ENCODE measurements at places on chromosomes 2 and 18. TPM values are rescaled to one million over a fixed set of nuclear protein-coding genes. Genes with fewer than 3 reads are reported as not detected.

The KIF1A gene
- 8.4 TPM for total RNA-seq

The CAPN14 gene
- total RNA-seq = 1.1 TPM

The SLC11A1 gene
- total RNA-seq = not detected

The TDRD15 gene
- not detected for total RNA-seq

The C1GALT1C1L gene
- not detected for total RNA-seq

The SLC4A5 gene
- 1.1 TPM for total RNA-seq

The DSC3 gene
- total RNA-seq = not detected

The GCA gene
- total RNA-seq = 36.7 TPM

The AQP12A gene
- not detected for total RNA-seq

The C2orf78 gene
- total RNA-seq = not detected

DNA sequence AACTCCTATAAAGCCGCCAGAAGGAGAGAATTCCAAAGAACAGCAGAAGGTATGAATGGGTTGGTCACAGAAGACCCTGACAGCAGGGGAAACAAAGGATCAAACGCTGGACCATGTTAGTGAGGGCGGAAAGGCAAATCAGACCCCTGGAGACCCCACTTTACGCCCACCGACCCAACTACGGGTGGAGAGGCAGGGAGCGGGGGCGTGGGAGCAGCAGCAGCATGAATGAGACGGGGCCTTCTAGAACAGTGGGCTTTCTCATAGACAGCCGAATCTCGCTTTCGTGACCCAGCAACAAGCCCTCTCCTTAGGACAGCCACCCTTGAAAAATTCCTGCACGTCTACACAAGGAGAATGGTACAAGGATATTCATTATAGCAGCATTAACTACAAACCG, 191.0 kb downstream of the HDAC4 start:
- no peaks in the 10 kb centered on the region for H3K36me3 ChIP-seq
- DNase-seq = no peak

GRCh38 chr18:29172756-29173067, 995.8 kb upstream of the CDH2 start:
- H3K4me1 ChIP-seq = no peaks in the 10 kb centered on the region
- no peak overlapping the region for H3K27ac ChIP-seq

GRCh38 chr2:179031731-179032408, 18.1 kb downstream of the CCDC141 start:
- H3K27me3 ChIP-seq = no peaks in the 10 kb centered on the region
- DNase-seq = peak; percentile 71
- peak overlapping the region; percentile 61 for H3K4me3 ChIP-seq
- peaks cover 19% of the 10 kb centered on the region for H3K36me3 ChIP-seq

GRCh38 chr2:72969706-72970105, 52.4 kb downstream of the EMX1 start:
- H3K27me3 ChIP-seq = no peaks in the 10 kb centered on the region
- no peak for DNase-seq
- H3K27ac ChIP-seq = no peak overlapping the region
- H3K4me1 ChIP-seq = no peaks in the 10 kb centered on the region

DNA sequence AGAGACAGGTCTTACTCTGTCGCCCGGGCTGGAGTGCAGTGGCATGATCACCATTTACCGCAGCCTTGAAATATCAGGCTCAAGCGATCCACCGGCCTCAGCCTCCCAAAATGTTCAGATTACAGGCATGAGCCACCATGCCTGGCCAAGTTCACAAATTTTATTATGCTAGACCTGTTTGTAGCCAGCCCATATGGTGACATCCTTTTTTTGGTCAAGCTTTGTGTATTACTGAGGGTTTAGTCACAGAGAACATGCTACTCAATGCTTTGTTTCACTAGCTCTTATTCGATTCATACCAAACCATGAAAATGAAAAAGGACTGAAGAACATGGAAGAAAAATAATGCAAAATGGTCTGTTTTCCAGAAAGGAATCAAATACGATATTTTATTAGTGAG, 41.4 kb downstream of the DGKD start:
- H3K4me1 ChIP-seq = peaks cover 38% of the 10 kb centered on the region
- DNase-seq = no peak
- peaks cover 19% of the 10 kb centered on the region for H3K36me3 ChIP-seq
- H3K27ac ChIP-seq = no peak overlapping the region

- no peak overlapping the region for H3K4me3 ChIP-seq
- H3K36me3 ChIP-seq = no peaks in the 10 kb centered on the region
- H3K27ac ChIP-seq = no peak overlapping the region
- H3K27me3 ChIP-seq = no peaks in the 10 kb centered on the region
- H3K4me1 ChIP-seq = peaks cover 6% of the 10 kb centered on the region
Measured at GRCh38 chr2:48207201-48207641, 300.9 kb upstream of the FBXO11 start.

- peaks cover 14% of the 10 kb centered on the region for H3K4me1 ChIP-seq
- H3K27me3 ChIP-seq = no peaks in the 10 kb centered on the region
- H3K36me3 ChIP-seq = no peaks in the 10 kb centered on the region
Measured at GRCh38 chr2:39141334-39142271, 20.8 kb upstream of the SOS1 start.

DNA sequence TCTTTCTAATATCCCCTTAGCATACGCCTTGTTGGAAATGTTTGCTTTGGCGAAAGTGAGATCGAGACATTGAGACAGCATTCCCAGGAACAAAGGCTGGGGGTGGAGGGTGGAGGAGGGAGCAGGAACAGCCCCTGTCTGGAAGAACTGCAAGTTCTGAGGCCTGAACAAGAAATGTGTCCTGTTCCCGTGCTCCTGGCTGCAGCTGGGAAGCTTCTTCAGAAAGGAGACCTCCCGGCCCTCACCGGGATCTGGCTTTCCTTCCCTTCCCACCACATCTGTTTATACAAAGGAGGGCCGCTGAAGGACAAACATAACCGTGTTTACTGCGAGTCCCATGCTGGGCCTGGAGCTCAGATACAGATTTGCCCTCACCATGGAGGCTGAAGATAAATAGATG, 35.9 kb downstream of the AFF3 start:
- H3K27me3 ChIP-seq = peaks cover 11% of the 10 kb centered on the region
- no peaks in the 10 kb centered on the region for H3K36me3 ChIP-seq
- no peak overlapping the region for H3K4me3 ChIP-seq
- no peak overlapping the region for H3K27ac ChIP-seq
- peaks cover 9% of the 10 kb centered on the region for H3K4me1 ChIP-seq
- DNase-seq = no peak

GRCh38 chr2:227613272-227613660, 1.4 kb downstream of the SCYGR3 start:
- no peak overlapping the region for H3K4me3 ChIP-seq
- H3K36me3 ChIP-seq = no peaks in the 10 kb centered on the region
- no peak overlapping the region for H3K27ac ChIP-seq
- peaks cover 10% of the 10 kb centered on the region for H3K4me1 ChIP-seq

DNA sequence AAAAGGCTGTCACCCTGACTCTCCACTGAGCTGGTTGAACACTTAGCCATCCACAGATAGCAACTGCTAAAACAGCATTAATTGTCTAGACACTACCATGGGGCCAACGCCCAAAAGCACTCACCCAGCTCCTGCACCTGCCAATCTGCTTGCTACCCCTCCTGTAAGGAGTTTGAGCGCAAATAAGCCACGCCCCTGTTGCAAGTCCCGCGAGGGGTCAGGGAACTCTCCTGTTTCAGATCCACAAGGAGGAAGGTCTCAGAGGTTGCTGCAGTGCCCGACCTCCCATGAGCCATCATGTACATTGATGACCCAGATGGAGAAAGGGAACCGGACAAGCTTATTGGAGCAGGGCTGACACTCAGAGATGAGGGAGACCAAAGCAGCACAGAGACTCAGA, 106.8 kb downstream of the ZNF516 start:
- H3K27me3 ChIP-seq = no peaks in the 10 kb centered on the region
- H3K4me3 ChIP-seq = no peak overlapping the region
- no peak overlapping the region for H3K27ac ChIP-seq

- H3K27me3 ChIP-seq = no peaks in the 10 kb centered on the region
- H3K36me3 ChIP-seq = no peaks in the 10 kb centered on the region
- H3K4me1 ChIP-seq = no peaks in the 10 kb centered on the region
- no peak overlapping the region for H3K4me3 ChIP-seq
- no peak for DNase-seq
Measured at GRCh38 chr2:188600536-188601210, 309.0 kb downstream of the GULP1 start.

DNA sequence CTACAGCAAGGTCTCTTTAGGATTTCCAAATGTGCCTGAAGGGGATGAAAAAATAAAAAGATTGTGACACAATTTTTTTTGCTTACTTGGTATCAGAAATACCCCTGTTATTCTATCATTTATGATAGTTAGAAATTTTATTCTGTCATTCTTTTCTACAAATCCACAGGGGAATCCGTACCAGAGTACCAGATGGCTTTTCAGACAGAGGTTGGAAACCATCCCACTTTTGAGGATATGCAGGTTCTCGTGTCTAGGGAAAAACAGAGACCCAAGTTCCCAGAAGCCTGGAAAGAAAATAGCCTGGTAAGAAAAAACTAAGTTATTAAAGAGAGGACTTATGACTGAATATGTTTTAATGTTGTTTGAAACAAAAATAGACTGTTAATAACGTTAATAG, 92.6 kb upstream of the FAM117B start:
- H3K4me1 ChIP-seq = peaks cover 6% of the 10 kb centered on the region
- no peak for DNase-seq
- H3K4me3 ChIP-seq = no peak overlapping the region

DNA sequence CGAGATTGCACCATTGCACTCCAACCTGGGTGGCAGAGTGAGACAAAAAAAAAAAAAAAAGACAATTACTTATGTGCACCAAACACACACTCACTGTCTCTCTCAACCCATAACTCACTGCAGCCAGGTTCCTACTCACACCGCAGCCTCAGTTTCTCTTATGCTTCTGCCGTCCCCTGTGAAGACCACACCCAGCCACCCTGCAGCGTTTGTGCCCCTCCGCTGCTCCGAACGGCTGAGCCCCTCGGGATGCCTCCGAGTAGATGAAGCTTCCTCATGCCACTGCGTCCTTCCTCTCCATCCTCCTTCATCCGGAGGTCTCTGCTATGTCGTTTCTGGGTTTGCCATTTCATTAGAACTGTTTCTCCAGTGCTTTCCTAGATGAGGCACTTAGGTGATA, 160.1 kb downstream of the TWIST2 start:
- no peaks in the 10 kb centered on the region for H3K4me1 ChIP-seq
- no peaks in the 10 kb centered on the region for H3K36me3 ChIP-seq
- H3K27me3 ChIP-seq = peaks cover 17% of the 10 kb centered on the region
- no peak for DNase-seq
- H3K27ac ChIP-seq = no peak overlapping the region

- H3K27ac ChIP-seq = no peak overlapping the region
- no peaks in the 10 kb centered on the region for H3K36me3 ChIP-seq
- no peaks in the 10 kb centered on the region for H3K27me3 ChIP-seq
Measured at GRCh38 chr2:212893216-212893615, 258.2 kb downstream of the IKZF2 start.

DNA sequence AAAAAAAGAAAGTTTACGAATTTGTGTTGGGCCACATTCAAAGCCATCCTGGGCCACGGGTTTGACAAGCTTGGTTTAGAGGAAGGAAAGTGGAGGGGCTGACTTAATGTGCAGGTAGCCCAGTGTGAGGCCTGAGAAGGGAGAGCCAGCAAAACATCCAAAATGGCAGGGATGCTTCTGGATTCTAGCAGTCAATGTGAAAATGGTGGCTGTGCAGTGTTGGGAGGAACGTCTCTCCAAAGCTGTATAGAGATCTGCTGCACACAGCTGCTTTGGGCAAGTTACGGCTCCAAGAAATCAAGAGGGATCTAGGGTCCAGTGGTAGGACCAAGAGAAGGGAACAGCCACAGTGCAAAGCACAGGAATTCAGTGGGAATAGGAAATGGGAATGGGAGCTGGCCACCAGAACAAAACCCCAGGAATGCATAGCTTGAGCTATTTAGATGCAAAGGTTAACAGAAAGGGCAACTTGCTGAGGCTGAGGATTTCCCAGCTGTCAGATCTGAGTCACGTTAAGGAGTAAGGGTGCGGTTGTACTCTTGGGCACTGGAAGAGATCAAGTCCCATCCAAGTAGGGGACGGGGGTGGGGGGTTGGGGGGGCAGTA, 70.6 kb downstream of the B3GNT2 start:
- DNase-seq = no peak
- no peaks in the 10 kb centered on the region for H3K36me3 ChIP-seq
- H3K4me1 ChIP-seq = no peaks in the 10 kb centered on the region
- H3K4me3 ChIP-seq = no peak overlapping the region
- no peaks in the 10 kb centered on the region for H3K27me3 ChIP-seq
- H3K27ac ChIP-seq = no peak overlapping the region

GRCh38 chr18:51649796-51650195, 452.3 kb upstream of the MEX3C start:
- no peaks in the 10 kb centered on the region for H3K36me3 ChIP-seq
- peaks cover 12% of the 10 kb centered on the region for H3K27me3 ChIP-seq
- no peak overlapping the region for H3K27ac ChIP-seq
- H3K4me1 ChIP-seq = no peaks in the 10 kb centered on the region

DNA sequence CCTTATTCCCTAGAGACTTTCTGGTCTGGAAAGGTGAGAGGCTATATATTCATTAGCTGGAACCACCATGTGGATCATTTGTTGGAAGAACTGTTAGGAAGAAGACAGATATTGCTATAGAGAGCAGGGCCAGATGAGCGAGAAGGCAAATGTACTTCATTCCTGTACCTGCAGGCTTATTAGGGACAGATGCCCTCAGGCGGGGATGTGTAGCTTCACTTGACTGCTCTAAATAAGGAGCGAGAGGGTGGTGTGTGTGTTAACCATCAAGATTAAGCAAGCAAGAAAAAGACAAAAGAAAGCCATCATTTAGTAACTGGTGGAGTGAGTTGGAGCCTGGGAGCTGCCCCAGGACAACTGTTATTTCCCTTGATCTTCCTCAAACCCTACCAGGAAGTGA, 36.4 kb downstream of the NEDD4L start:
- DNase-seq = no peak
- no peak overlapping the region for H3K4me3 ChIP-seq
- H3K27ac ChIP-seq = no peak overlapping the region
- no peaks in the 10 kb centered on the region for H3K4me1 ChIP-seq
- H3K36me3 ChIP-seq = no peaks in the 10 kb centered on the region

DNA sequence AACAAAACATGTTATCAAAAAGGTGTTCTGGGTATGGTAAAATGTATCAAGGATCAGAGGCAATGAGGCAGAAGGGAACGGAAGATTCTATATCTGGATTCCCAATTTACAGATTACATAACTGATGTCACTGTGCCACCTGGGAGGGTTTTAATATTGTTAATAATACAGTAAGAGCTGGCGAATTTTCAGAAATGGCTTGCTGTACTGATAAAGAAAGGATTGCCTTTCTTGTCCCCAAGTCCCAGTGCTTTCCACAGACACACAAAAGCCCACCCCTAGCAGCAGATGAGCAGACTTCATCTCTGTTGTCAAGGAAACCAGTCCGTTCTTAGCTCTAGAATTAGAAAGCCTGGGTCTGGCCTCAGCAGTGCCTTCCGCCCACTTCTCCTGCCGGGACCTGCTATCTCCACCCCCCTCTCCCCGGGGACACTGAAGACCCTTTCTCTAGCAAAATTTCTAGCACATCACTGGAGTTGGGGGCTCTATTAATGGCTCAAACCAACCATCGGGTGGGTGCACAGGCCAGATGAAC, 34.3 kb downstream of the ADD2 start:
- H3K4me3 ChIP-seq = no peak overlapping the region
- H3K27me3 ChIP-seq = no peaks in the 10 kb centered on the region
- H3K27ac ChIP-seq = no peak overlapping the region
- peaks cover 11% of the 10 kb centered on the region for H3K4me1 ChIP-seq
- no peaks in the 10 kb centered on the region for H3K36me3 ChIP-seq

GRCh38 chr18:24582771-24583170, 122.3 kb downstream of the HRH4 start:
- H3K36me3 ChIP-seq = no peaks in the 10 kb centered on the region
- DNase-seq = no peak
- peaks cover 15% of the 10 kb centered on the region for H3K27me3 ChIP-seq
- no peak overlapping the region for H3K27ac ChIP-seq
- H3K4me3 ChIP-seq = no peak overlapping the region
- H3K4me1 ChIP-seq = no peaks in the 10 kb centered on the region
